Stimulated activated CD4-positive, alpha-beta T cell treated with anti-CD3 and anti-CD28 coated beads, Interleukin-1b, Interleukin-23, amount 100 ng/mL, for 1 hour (primary cell): ENCODE measurements at places on chromosomes 3 and 15.

DNA sequence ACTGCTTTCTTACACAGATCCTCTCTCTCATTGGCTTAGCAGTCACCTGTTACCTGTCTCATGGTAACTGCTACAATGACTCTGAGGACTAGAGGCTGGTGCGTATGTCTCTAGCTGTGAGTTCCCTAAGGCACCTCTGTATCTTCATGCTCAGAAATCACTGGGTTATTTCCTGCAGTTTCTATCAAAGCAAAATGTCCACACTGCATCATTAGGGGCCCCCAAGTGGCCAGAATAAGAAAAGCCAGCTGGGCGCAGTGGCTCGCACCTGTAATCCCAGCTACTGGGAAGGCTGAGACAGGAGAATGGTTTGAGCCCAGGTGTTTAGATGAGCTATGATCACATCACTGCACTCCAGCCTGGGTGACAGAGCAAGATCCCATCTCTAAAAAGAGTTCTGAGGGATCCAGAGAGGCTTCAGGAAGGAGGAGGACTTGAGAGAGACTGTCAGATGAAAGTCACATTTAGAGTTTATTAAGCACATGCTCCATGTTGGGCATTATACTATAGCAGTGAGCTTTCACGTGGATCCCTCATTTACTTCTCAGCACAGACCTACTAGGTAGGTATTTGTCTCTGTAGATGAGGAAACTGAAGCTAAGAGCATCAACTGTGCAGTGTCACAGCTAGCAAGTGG lies 2.3 kb upstream of the VPS18 start:
- no peak for DNase-seq

- no peak for DNase-seq
These were observed 547.7 kb upstream of the MCTP2 start for GRCh38 chr15:93683651-93684050.

- no peak for DNase-seq
These were observed 561.9 kb downstream of the GBE1 start for GRCh38 chr3:81199587-81199986.

- no peak for DNase-seq
These were observed 159.7 kb upstream of the POU1F1 start for GRCh38 chr3:87435926-87436620.

GRCh38 chr3:37418357-37418756 lies 244.0 kb upstream of the LRRFIP2 start:
- no peak for DNase-seq

- no peak for DNase-seq
These were observed 104.8 kb upstream of the CCDC54 start for GRCh38 chr3:107272471-107272870.

- DNase-seq, result no peak
These were observed 149.0 kb downstream of the PGPEP1L start for GRCh38 chr15:98858610-98859023.

- no peak for DNase-seq
These were observed 75.0 kb downstream of the MAGEF1 start for GRCh38 chr3:184636741-184637316.

DNA sequence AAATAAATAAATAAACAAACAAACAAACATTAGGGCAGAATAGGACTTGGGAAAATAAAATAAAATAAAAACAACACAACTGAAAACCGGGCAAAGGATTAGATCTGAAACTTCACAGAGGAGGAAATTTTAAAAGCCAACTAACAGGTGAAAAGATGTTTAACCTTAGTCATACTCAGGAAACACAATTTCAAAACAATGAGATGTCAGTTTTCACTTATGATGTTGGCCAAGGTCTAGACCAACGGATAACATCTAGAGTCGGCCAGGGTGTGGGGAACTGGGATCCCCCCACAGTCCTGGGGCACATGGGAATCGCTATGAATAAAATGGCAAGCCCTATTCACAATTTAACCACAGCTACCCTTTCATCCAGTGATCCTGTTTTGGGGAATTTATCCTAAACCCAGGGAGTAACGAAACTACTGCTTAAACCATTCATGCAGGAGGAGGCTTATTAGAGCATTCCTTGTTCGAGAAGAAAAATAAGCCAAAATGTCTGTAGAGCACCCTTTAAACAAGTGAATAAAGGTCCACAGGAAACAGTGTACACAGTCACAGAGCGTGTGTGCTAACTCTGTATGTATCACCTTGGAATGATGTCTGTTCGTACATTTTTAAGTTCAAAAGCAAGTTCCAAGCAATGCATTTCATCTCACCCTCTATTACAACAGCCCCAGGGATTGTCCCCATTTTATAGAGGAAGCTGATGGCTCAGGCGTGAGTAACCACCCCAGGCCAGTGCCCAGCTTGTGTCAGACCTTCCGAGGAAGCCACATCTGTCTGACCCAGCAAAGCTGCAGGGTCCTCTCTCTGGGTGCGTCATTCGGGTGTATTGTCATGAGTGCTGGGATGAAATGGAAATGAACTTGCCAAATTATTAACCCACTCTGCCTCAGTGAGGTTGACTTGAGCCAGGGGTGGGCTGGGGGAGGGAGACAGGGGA lies 6.3 kb upstream of the ANPEP start:
- DNase-seq, result no peak

GRCh38 chr15:42457445-42458442 lies 33.2 kb downstream of the ZNF106 start:
- no peak for DNase-seq

- DNase-seq, result no peak
These were observed 5.9 kb downstream of the ZSCAN2 start for GRCh38 chr15:84606653-84607120.

DNA sequence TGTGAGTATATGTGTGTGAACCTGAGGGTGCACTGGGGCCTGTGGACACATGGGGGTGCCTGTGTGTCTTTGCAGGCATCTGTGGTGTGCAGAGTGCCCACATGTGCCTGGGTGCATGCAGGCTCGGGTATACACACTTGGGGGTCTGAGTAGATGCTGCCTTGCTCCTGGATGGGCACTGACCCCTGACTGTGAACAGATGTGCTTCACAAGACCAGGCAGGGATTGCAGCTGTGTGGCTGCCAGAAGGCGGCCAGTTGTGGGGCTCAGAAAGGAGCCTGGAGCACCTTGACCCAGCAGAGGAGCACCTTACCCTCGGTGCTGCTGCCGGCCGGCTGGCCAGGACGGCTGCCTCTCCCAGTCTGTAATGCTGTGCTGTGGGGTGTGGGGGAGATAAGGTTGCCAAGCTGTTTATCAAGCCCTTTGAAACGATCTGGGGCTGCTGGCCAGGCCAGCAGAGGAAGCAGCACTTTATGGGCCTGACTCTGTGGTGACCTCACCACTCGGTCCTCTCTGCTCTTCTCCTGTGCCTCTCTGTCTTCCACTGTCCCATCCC lies 55.5 kb upstream of the MRPS22 start:
- no peak for DNase-seq

DNA sequence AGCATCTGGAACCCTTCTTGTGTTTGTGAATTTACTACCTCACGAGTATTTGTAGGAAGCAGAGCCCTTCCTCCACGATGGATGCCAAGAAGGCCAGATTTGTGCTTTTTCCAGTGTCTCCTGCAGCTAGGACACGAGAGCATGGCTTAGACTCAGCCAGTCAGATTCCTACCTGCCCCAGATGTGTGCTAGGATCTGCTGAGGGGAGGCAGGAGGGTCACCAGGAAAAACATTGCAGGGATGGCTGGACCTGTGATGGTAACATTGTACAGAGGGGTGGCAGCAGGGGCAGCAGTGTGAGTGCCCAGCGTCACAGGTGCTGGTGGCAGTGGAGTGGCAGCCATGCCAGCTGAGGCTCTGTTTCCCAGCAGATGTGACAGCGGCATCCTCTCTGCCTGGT lies 285.3 kb downstream of the FAM43A start:
- DNase-seq, result no peak

DNA sequence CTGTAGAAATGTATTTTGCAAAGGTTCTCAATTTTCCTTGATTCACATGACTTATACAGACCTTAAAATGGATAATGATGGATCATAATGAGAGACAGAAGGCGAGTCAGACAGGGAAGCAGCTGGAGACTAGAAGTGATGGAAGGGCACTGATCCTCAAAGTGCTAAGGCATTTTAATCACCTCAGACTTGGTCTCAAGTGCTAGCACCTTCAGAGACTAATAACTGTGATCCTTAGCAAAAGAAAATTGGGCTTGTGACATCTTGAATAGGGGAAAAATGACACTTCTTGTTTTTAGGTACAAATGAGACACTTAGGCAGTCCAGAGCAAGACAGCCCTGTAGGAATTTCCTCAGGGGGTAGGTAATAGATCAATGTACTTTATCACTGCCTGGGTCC lies 1011.7 kb downstream of the SQOR start:
- no peak for DNase-seq

- DNase-seq, result no peak
These were observed 193.9 kb upstream of the TPM1 start for GRCh38 chr15:62848632-62849050.

GRCh38 chr3:189827108-189827507 lies 195.9 kb downstream of the TP63 start:
- DNase-seq, result no peak

GRCh38 chr3:112350018-112350810 lies 17.3 kb downstream of the CD200 start:
- DNase-seq, result no peak

- no peak for DNase-seq
These were observed 43.6 kb downstream of the TOP2B start for GRCh38 chr3:25621087-25621486.

- no peak for DNase-seq
These were observed 35.1 kb downstream of the UMPS start for GRCh38 chr3:124765197-124765840.

DNA sequence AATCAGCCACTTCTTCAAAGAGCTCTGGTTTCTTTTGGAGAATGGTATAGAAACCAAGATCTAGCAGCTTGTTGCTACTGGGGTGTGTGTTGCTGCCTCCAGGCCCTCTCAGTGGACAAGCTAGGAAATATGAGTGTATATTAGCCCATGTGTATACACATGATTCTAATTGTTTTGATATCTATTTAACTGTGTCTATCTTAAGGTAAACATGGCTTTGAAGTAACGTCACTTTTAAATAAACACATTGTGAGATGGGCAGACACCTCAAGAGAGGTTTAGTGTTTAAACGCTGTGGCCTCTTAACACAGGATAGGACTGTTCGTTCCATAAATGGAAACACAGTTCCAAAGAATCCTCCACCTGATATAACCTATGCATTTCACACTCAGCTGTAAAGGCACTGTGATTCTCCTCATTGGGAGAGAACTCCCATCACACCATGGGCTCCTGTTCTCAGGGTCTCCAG lies 87.0 kb downstream of the GMPS start:
- no peak for DNase-seq

GRCh38 chr15:70311821-70312220 lies 214.1 kb upstream of the TLE3 start:
- no peak for DNase-seq

DNA sequence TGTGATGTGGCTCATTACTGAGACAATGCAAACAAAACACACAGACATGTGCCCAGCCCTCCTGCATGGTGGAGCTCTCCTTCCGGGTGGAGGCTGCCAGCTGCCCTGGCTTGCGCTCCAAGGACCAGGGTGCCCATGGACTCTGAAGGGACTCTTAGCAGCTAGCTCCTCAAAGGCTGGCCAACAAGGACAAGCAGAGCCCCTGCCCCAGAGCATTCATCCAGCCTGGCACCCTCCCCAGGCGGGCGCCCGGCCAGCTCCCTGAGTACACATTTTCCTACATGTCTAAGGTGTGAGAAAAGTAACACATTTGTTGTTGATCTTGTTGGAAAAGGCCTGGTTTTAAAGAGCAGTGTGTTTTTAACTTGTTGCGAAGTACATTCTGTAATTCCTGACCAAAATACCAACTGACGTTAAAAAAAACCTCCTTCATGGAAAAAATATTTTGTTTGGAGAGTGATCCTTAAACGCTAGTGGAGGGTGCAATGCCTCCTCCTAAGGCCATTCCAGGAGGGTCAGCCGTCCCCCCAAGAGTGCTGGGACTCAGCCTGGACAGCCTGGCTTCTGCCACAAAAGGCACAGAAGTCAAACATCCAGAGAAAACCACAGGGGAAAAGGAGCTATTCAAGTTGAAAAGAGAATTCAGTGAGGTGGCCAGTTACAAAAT lies 86.9 kb downstream of the KLF15 start:
- DNase-seq, result no peak

- DNase-seq, result no peak
These were observed 4.7 kb upstream of the ONECUT1 start for GRCh38 chr15:52794665-52795463.

DNA sequence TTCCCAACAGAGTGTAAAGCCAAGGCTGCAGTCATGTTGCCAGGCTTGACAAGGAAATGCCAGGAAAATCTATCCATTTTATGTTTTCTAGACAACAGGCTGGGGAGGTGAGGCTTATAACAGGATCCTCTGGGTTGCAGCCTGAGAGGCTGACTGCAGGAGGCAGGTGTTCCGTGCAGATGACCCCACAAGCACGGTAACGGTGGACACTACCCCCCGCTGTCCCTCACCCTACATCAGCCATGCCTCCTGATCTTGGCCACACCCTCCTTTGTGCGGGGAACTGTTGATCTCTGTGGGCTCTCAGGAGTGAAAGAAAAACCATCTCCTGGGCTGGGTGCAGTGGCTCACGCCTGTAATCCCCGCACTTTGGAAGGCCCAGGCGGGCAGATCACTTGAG lies 68.0 kb upstream of the ADPGK start:
- DNase-seq, result no peak

- no peak for DNase-seq
These were observed 66.2 kb downstream of the MCTP2 start for GRCh38 chr15:94297558-94297957.

DNA sequence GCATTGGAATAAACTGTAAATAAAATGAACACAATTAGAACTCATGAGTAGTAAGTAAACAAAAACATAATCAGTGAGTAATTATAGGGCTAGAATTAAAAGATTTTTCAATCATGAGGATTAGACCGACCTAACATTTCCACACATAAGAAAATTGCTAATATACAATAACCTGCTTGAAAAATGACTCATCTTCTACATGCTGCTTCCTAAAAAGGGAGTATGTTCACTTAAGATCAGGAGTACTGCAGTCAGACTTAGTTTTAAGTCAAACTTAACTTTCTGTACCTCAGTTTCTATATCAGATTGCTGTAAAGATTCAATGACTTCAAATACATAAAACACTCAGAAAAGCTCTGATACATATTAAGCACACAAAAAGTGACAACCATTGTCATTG lies 22.6 kb upstream of the NEK10 start:
- no peak for DNase-seq

DNA sequence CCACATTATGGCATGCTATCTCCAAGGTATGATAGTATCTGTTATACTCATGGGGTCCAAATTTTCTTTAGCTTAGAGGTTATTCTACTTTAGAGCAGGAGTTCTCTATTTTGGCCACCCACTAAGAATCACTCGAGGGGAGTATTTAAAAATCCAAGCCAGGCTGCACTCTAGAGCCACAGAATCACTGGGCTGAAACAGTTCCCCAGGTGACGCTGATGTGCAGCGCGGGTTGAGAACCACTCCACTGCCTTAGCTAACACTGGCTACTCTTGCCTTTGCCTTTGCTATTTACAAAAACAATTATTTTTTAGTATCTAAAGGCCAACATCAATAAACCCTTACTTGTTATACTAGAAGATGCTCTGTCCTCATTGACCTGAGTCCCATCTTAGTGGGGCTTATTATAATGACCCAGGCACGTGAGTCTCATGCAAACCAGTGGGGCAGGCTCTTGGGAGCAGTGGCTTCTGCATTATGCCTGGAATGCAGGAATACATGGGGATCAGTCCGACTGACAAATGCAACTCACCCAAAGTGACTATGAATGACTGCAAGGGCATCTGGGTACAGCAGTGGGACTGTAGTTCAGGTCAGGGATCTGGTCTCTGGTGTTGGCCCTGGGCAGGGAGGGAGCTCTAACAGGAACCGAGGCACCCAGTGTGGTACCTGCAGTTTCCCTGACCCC lies 21.7 kb upstream of the CGNL1 start:
- no peak for DNase-seq

GRCh38 chr3:150106740-150107428 lies 136.2 kb upstream of the PFN2 start:
- no peak for DNase-seq
